Right lobe of liver (tissue), 6 donors: ENCODE measurements at places on chromosomes 3 and 15. TPM values are rescaled to one million over a fixed set of nuclear protein-coding genes. Genes with fewer than 3 reads are reported as not detected.

- peak; percentile 91 for DNase-seq
These were observed 27.7 kb upstream of the MUC4 start for GRCh38 chr3:195839260-195840010.

The CCDC191 gene
- 0.43 TPM for total RNA-seq

The XIRP1 gene
- total RNA-seq, result not detected

The AHSG gene
- 1,067 TPM for total RNA-seq

The PFKFB4 gene
- 1.2 TPM for total RNA-seq

- no peak for DNase-seq
These were observed 23.0 kb downstream of the CRYGS start for GRCh38 chr3:186520957-186521842.

- no peak for DNase-seq
These were observed 591.6 kb upstream of the AGTR1 start for GRCh38 chr3:148106062-148106461.

The ALPK3 gene
- 8.0 TPM for total RNA-seq

The VGLL3 gene
- 3.8 TPM for total RNA-seq

The HCLS1 gene
- 13.7 TPM for total RNA-seq

DNA sequence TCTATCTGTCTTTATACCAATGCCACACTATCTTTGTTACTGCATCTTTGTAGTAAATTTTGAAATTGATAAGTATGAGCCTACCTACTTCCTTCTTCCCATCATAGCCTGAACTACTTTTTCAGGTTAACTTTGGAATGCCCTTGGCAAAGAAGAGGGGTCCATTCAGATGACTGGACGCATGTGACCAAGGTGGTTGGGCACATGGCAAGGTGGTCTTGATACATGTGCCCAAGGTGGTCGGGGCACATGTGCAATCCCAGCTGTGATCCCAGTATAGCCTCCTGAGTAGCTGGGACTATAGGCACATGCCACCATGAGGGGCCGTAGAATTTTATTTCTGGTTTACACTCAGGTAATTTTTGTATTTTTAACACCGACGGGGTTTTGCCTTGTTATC lies 330.2 kb downstream of the GABRB3 start:
- no peak for DNase-seq

DNA sequence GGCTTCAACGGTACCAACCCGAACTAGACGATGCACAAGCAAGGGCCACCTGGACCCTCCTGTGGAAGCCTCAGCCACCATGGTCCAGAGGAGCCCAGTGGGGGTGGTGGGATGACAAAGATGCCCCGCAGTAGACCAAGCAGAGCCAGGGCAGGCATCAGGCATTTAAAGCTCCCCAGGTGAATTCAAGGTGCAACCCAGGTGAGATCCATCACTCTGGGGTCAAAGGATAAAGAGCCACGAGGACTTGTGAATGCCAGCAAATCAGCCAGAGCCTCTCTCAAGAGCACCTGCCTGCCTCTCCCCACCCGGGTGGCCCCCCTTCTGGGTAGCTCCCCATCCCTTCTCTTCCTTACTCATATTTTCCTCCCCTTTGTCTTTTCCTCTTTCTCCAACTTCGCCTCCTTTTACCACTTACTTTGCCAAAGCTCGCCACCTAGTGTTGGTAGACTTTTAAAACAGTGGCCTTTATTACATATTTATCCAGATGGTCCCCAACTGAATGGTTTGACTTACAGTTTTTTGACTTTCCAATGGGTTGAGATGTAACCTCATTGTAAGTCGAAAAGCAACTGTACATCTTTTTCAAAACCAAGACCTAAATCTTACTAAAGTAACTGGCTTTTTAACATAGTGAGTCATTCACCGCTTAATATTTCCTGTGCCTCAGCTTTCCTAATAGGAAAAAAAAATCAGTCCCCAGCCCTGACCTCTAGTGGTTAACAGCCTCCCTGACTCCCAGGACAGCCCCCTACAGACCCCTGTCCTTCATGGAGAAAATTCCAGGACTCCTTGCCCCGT lies 18.8 kb downstream of the PLA2G4F start:
- no peak for DNase-seq

DNA sequence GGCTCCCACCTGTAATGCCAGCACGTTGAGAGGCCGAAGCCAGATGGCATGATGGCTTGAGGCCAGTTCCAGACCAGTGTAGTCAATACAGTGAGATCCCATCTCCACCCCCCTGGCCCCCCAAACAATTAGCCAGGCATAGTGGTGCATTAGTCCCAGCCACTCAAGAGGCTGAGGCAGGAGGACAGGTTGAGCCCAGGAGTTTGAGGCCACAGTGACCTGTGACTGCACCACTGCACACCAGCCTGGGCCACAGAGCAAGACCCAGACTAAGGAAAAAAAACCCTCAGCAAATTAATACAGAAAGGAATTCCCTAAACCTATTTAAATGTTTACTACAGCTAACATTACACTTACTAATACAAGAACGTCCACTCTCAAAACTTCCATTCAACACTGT lies 424.6 kb downstream of the SHQ1 start:
- DNase-seq, result no peak

DNA sequence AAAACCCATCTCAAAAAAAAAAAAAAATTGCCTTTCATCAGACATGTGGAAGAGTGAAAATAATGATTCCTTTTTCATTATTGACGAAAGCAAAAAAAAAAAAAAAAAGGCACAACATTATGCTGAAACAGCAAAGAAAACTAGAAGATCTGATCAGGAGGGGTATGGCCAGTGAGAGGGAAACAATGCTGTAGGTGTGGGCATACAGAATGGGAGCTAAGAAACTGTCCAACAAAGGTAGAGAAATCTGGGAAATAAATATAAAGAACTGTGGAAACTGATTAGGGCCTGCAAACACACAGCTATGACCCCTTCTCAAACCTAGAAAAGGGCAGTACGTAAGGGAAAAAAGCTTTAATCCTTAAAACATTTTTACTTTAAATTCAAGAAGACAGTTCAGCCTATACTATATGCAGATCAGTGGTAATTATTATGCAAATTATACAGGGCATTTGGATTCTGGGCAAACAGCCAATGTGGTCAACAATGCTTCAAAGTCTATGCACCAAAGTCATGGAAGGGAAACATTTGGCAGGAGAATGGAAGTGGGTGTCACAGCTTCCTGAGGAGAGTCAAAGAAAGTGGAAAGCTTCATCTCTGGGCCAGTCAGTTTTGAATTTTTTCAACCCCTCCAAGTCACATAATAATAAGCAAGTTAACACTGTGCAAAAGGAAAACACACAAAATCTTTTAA lies 68.3 kb upstream of the SLC12A8 start:
- DNase-seq, result no peak

- no peak for DNase-seq
These were observed 27.1 kb downstream of the FAH start for GRCh38 chr15:80179935-80180334.

The GOLGA8G gene
- not detected for total RNA-seq

DNA sequence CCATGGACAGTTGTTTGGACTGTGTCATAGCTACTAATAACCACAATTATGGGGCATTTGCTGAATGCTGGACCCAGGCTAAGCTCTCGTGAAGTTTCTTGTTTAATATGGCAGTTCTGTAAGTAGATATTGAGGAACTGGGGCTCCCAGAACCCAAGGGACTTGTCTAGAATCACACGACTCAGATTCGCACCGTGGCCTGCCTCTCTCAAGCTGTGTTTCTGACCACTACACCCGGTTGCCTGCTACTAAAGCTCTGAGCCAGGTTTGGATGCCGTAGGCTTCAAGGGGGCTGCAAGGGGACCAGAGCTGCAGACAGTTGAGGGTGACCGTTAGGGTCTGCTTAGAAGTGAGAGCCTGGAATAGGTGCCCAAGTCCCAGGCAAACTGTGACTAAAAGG lies 11.5 kb downstream of the TEX264 start:
- no peak for DNase-seq

The CPA3 gene
- total RNA-seq, result 0.27 TPM

The BLOC1S6 gene
- total RNA-seq, result 23.8 TPM

GRCh38 chr3:186483611-186484340 lies 60.4 kb downstream of the CRYGS start:
- DNase-seq, result no peak

The KBTBD8 gene
- total RNA-seq, result 2.2 TPM

The NEK4 gene
- 7.3 TPM for total RNA-seq
